NCI-H2107 (cell line): ENCODE measurements at places on chromosomes 2 and 18.

DNA sequence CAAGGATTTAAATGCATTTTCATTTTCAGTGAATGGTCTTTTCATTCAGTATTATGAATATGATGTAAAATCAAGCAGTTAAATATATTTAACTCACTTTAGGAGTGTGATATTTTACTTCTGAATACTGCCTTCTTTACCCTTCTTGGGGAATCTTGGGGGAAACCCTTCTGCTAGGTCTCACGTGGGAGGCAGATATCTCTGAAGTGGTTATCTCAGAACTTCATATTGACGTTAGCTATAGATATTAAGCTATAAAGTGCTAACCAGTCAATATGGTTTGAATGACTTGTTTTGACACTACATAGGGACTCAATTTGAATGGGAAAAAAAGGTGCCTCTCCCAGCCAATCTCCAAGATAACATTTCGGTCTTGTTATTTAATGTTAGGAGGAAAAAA, 9.8 kb downstream of the REL start:
- DNase-seq, result no peak

DNA sequence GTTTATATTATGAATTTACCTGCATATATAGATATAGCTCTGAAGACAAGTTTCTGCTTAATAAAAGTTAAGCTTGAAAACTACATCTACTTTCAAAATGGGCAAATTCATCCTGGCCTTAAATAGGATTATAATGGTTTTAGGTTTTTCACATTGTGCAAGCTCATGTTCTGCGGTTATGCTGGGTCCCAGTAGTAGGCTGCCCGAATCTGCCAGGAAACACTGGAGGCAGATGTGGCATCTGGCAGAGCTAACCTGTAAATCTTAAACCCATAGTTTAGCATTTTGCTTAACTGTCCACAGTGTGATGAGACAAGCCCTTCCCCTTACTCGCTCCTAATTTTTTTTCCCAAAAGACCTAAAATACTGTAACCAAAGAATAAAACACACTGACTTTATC, 234.2 kb downstream of the TCF4 start:
- DNase-seq, result no peak

- no peak for DNase-seq
Observed at GRCh38 chr2:228838819-228839218, 432.3 kb downstream of the PID1 start.

GRCh38 chr2:241599615-241600014, 37.3 kb downstream of the THAP4 start:
- DNase-seq, result no peak

DNA sequence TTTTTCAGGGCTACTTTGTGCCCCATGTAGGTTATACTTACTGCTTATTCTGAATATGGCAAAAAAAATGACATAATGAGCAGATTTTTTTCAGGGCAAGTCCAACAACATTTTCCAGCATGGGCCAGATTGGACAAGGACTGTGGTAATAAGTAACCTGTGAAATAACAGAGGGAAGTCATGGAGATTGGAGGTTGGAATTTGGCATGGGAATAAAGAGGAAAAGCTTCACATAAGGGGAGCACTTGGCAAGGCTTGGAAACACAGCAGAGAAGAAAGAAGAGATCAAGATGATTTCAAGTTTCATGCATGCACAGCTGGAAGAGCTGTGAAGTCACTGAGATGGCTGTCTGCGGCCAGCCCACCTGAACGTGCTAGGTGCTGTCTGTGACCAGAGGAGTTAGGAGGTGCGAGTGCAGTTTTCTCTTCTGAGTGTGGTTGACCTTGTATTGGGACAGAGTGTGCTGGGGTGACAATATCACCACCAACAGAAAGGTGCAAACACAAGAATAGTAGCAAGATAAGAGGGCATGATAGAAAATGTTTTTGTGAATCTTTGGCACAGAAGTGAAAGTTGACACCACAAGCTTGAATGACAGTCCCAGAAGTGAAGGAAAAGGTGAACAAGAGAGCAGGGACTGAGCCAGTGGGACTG, 71.1 kb upstream of the DSC1 start:
- no peak for DNase-seq

DNA sequence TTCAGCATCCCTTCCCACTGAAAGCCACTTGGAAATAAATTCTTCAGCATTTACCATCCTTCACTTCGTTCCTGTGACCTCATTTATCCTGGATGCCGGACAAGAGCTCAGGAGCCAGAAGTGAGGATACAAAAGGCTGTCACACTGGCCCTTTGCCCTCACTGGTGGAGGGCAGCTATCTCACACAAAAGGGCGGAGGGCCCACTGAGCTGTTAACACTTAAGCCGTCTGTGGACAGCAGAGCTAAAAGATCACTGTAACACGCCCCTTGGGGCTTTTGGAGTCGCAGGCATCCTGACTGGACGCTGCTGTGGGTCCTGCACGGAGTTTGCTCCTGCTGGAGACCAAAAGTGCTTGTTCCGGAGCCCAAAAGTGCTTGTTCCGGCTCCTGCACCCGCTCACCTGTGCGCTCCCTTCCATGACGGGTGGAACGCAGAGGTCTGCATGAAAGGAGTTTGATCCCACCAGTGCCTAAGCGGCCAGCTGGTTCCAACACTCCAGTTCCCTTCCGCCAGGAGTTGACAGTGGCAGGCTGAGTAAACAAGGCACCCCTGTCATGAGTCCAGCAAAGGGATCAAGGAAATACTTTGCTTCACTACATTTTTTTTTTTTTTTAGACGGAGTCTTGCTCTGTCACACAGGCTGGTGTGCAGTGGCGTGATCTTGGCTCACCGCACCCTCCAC, 572.0 kb upstream of the LINC00305 start:
- no peak for DNase-seq

- peak; percentile 46 for DNase-seq
Observed at GRCh38 chr2:196987649-196988364, 61.3 kb upstream of the PGAP1 start.

- DNase-seq, result no peak
Observed at GRCh38 chr2:29749041-29749440, 172.3 kb downstream of the ALK start.

DNA sequence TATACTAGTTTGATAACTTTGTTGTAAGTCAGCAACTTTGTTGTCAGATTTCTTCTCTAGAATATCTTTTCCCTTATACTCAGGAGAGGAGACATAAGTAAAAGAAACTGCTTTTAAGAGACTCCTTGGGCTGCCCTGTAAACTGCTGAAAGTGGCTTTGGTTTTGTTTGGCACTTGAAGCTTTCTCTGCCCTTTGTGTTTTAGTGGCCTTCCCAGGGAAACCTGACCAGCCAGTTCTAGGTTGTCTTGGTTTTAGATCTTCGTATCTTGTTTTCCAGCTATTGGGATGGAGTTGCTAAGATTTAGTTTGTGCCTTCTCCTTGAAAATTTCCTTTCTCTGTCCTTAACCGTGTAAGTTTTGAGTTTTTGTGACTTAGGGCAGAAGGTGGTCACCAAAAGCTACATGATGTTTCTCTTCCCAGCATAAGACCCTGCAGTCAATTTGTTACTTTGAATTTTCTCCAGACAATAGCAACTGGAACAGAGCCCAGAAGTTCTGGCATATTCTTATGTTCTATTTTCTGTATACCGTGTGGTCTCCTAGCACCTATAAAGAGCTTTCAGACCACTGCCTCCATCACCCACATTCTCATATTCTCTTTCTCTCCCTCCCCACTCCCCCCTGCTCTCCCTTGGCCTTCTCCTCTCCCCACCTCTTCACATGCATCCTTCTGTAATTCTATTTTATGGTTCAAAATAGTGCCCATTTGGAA, 81.1 kb downstream of the BOLA3 start:
- no peak for DNase-seq

- no peak for DNase-seq
Observed at GRCh38 chr18:76379226-76380126, 115.6 kb downstream of the ZNF516 start.

GRCh38 chr2:25619185-25619584, 54.2 kb downstream of the DTNB start:
- DNase-seq, result no peak
